ENCODE measurements at places on chromosomes 11 and 22.

DNA sequence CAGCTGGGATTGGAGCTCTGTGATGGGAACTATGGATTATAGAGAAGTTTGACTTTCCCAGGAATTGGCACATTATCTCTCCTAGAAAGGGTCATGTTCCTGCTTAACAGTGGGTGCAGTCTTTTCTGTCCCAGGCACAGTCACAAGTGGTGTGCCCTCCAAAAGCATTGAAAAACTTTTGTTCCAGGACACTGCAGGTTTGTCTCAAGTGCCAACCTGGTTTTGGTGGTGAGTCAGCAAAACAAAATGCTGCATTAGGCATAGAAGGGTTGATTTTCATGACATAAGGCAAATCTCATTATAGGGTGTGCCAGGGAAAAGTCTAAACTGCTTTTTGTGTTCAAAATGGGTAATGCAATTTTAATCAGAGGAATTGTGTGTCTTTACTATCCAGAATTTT is 4.9 kb downstream of the HTATIP2 start:
- no peak for DNase-seq

GRCh38 chr11:78492973-78493372 is 75.4 kb upstream of the GAB2 start:
- no peak for DNase-seq

- no peak for DNase-seq
Measured at GRCh38 chr11:73298233-73298632, 9.8 kb upstream of the ARHGEF17 start.

DNA sequence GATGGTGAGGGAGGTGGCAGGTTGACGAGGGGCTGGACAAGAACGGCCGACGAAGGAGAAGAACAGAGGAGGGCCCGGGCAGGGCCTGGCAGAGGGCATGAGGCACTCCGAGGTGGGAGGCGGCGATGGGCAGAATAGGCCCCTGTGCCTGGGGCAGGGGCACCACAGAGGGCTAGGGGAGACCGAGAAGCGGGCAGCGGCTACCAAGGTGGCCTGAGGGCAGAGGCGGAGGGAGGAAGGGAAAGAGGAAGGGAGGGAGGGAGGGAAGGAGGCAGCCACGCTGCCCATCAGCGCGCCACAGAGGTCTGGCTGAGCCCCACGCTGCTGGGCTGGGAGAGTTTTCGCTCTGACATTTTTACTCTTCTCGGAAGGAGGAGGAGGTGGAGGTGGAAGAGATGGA is 11.3 kb downstream of the LSP1 start:
- no peak for DNase-seq

- DNase-seq: no peak
Measured at GRCh38 chr11:22163394-22163797, 29.5 kb upstream of the ANO5 start.

DNA sequence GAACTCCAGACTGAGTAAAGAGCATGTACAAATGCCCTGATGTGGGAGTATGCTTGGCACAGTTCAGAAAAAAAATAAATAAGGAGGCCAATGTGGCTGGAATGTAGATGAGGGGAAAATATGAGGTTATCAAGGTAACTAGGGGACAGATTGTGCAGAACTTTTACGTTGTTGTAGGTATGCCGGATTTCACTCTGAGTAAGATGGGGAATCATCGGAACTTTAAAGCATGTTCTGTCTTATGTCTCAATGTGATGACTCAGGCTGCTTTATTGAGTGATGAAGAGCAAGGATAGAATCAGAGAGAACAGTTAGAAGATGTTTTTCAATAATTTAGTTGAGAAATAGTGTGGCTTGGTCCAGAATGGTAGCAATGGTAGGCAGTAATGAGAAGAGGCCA is 130.4 kb downstream of the C11orf87 start:
- DNase-seq: no peak

DNA sequence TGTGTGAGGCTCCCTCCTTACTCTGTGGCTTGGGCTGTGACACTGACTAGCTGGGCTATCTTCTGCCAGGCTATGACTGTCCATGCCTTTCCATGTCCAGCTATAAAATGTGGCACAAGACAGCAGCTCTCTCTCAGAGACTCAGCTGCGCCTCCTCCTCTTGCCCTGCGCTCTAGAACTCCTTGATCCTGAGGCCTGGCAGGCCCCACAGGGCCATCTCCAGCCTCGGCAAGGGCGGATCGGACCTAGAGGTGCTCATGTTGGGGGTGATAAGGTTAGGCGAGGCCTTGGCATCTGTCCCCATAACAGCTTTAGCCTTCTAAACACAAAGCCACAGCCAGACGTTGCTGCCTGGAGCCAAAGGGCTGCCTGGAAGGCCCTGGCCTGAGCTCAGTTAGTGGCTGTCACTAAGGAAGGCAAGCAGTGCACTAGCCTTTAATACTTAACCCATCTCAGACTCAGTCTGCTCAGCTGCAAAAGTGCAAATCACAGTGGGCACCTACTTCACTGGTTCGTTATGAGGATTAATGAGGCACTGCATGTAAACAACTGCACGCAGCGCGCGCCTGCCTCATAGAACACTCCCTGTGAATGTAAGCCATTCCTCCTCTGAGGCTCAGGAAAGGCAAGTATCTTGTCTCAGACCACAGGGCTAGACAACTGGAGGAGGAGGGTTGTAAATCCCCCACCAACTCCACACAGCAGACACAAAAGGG is 1.2 kb downstream of the GUCD1 start:
- no peak for DNase-seq
